ENCODE measurements at places on chromosomes 11 and 22.

- DNase-seq: no peak
Measured at GRCh38 chr11:102142333-102142732, 32.1 kb downstream of the YAP1 start.

DNA sequence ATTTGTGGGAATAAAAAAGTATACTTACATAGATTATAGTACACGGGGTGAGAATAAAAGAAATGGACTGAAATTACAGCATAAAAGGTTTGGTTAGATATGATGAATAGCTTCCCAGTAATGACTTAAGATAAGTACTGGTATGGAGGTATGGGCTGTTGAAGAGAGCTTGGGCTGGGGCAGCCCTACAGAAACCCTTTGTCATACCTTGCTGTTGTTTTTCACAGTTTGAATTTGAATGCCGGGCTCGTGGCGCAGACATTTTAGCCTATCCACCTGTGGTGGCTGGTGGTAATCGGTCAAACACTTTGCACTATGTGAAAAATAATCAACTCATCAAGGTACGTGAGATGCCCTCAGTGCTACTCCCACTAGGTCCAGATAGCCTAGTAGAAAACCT lies 42.3 kb upstream of the RBX1 start:
- no peak for DNase-seq

- no peak for DNase-seq
Measured at GRCh38 chr11:12834166-12834565, 159.9 kb downstream of the TEAD1 start.

- no peak for DNase-seq
Measured at GRCh38 chr11:134478611-134479010, 66.6 kb upstream of the B3GAT1 start.

- no peak for DNase-seq
Measured at GRCh38 chr22:29979777-29980321, 96.9 kb downstream of the MTMR3 start.

- DNase-seq: no peak
Measured at GRCh38 chr11:92739041-92739440, 230.4 kb upstream of the MTNR1B start.

GRCh38 chr11:11909727-11910126 lies 68.0 kb downstream of the USP47 start:
- DNase-seq: no peak

DNA sequence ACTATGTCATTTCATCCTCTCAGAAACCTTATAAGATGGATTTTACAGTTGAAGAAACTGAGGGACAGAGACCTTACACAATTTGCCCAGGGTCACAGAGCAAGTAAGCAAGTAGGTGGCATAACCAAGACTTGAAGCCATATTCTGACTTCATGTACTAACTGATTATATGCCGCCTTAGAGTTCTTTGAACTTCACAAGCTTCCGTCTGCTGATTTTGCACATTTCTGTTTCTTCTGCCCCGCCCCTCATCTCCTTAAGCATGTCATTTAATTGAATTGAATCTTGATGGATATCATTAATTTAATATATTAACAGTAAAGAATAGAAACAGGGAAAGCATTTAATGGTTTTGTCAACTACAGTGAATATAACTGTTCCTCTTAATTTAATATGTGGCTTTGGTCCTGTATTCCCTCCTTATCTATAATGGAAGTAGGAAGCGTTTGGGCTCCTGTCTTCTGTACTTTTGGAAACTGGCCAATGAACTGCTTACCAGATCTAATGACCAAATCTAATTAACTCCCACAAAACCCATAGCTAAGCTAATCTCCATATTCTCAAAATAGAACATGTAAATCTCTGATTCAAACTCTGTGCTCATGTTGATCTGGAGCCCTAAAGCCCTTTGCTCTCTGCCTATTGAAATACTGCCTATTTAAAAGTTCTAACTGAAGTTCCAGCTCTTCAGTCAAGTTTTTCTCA lies 30.4 kb downstream of the SIK2 start:
- no peak for DNase-seq

DNA sequence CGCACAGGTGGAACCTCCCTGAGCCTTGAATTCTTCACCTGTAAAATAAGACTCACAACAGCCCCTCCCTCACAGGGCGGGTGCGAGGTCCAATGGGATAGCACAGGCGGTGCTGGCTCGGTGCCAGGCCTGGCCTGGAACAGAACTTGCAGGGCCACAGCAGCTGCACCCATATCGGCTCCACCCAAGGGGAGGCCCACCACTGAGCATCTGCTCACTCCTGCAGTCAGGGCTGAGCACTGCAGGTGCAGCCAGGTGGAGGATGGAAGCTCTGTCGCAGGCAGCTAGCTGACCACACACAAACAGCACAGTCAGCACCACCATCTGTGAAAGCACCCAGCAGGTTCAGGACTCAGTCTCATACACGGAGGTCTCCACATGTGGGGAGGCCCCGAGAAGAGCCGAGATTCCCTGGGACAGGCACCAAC lies 19.6 kb downstream of the VPS37C start:
- DNase-seq: no peak

- peak; percentile 27 for DNase-seq
Measured at GRCh38 chr11:113796663-113797259, 17.2 kb downstream of the CLDN25 start.

GRCh38 chr11:125481531-125481930 lies 14.5 kb downstream of the FEZ1 start:
- no peak for DNase-seq

- no peak for DNase-seq
Measured at GRCh38 chr11:115097796-115098408, 406.3 kb downstream of the CADM1 start.

GRCh38 chr11:64665411-64665821 lies 57.6 kb downstream of the NRXN2 start:
- DNase-seq: no peak

DNA sequence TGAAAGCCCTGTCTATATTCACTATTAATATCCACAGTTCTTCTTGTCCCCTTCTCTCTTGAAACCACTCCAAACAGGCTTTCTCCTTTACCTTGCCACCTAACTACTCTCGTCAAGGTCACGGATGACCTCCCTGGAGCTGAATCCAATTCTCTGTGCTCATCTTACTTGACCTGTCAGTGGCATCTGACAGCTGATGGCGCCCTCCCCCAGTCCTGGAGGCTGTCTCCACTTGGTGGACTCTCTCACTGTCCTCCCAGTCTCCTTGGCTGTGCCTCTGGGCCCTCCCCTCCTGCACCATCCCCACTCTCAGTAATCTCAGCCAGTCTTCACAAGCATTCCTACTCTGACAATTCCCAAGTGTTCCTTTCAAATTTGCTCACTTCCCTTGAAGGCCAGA lies 8.7 kb downstream of the TNKS1BP1 start:
- no peak for DNase-seq

- no peak for DNase-seq
Measured at GRCh38 chr11:61194169-61194671, 9.1 kb upstream of the PGA3 start.

GRCh38 chr11:130426223-130426836 lies 2.1 kb downstream of the ADAMTS8 start:
- no peak for DNase-seq

GRCh38 chr22:23145878-23146470 lies 697 bp downstream of the RAB36 start:
- DNase-seq: no peak

GRCh38 chr11:70872955-70873735 lies 379.2 kb downstream of the SHANK2 start:
- no peak for DNase-seq

- no peak for DNase-seq
Measured at GRCh38 chr11:134529212-134530096, 117.4 kb upstream of the B3GAT1 start.
